Cortex of kidney (tissue), 1 donor: ENCODE measurements at places on chromosomes 4 and X.

DNA sequence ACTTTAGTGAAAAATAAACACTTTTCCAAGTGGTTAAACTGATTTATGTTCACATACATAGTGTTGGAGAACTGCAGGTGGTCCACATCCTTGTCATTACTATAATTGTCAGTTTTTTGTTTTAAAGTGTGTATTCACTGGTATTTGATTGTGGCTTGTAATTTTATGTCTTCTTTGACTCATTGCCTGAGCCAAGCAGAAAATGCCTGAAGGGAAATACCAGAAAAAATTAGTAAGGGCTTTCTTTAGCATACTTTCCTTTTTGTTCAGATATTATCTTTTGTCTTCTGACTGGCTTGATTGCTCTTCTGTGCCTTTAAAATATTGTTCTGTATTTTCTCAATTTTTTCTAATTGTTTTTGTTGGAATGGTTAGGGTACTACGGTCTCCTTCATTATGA is 981.3 kb downstream of the C4orf33 start:
- no peak for DNase-seq

DNA sequence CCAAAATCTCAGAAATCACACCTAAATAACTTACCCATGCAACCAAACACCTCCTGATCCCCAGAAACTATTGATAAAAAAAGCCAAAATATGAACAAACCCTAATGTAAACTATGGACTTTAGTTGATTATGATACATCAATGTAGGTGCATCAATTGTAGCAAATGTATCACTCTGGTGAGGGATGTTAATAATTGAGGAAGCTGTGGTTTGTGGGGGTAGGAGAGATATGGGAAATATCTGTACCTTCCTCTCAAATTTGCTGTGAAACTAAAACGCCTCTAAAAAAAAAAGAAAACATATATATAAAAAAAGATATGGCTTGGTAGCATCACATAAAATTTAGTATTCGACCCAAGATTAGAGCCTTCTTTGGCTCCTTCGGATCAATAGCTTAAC is 144.3 kb upstream of the CPEB2 start:
- no peak for DNase-seq

GRCh38 chr4:87941537-87942392 is 33.7 kb upstream of the SPP1 start:
- DNase-seq, result no peak

DNA sequence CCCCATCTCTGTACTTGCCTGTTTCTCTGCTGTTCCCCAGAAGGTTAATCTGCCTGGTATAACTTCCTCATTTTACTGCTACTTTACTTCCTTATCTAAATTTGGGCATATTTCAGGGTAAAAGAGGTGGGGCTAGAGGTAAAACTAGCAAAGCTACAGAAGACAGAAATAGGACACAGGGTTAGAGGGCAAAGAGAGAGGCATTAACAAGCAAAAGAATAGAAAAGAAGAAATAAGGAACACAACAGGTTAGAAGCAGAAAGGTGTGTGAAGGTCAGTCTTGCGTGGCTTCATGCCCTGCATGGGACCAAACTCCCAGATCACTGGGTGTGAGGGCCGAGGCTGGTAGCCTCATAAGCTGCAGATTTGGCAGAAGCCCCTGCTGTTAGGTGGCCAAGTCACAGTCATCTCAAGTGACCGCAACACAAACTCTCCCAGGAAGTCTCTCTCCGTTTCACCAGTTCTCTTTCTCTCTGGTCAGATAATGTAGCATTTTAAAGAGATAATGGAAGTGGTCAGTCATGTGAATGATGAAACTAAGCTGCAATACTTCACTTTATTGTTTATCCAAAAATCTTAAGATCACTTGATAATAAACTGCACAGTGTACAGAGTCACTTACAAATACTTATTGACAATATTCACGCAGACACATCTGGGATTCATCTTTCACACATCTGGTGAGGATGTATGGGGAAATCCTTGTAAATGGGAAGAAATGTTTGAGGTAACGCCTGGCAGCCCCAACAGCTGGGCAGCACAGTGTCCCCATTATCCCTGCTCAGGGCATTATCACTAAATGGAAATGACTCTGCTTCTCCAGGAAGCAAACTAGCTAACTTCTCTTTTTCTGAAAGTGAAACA is 16.4 kb downstream of the TMEM154 start:
- no peak for DNase-seq

GRCh38 chr4:85869181-85869580 is 394.2 kb downstream of the ARHGAP24 start:
- DNase-seq, result no peak

- DNase-seq, result no peak
Measured at GRCh38 chrX:70398899-70399298, 24.2 kb upstream of the GDPD2 start.

DNA sequence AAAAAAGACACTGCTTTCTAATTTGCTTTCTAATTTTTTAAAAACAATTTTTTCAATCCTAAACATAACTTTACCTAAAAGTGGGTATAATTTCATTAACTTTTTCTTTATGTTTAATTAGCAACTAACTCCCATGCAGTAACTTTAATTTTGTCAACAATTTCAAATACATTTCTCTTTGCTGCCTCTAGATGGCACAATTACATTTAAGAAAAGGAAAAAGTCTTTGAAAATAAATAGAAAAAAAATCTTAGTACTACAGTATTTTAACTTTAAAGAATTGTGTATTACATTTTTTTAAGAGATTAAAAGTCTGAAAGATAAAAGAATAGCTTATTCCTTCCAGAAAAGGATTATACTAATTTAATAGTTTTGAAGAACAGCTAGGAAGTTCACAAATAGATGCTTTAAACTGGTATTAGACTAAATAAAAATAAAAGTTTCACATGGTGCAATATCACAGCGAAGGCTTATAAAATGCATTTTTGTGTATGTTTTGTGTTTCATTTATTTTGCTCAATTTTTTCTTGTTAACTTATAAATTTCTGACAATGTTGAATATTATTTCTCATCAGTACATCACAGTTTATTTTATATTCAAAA is 105.1 kb downstream of the ADGRA3 start:
- DNase-seq, result no peak

GRCh38 chr4:108902769-108903168 is 139.9 kb upstream of the ETNPPL start:
- no peak for DNase-seq

GRCh38 chrX:19824603-19825002 is 62.8 kb downstream of the SH3KBP1 start:
- DNase-seq, result no peak

DNA sequence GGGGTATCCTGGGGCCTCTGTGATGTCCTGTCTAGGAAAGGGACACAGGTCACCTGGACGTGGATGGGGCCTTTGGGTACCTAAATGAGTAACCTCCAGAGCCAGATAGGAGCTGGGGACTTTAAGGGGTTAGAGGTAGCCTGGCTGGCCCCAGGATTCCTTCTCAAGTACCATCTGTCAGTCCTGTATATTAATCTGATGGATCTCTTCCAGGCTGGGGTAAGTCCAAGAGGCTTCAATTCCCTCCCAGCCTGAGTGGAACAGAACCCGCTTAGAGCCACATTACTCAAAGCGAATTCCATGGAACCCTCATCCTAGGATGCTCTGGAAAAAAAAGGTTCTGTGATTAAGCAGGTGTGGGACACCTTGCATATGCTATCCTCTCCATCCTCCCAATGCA is 24.8 kb upstream of the MAP3K15 start:
- no peak for DNase-seq

- DNase-seq, result no peak
Measured at GRCh38 chrX:475926-476723, 89.4 kb upstream of the PPP2R3B start.

DNA sequence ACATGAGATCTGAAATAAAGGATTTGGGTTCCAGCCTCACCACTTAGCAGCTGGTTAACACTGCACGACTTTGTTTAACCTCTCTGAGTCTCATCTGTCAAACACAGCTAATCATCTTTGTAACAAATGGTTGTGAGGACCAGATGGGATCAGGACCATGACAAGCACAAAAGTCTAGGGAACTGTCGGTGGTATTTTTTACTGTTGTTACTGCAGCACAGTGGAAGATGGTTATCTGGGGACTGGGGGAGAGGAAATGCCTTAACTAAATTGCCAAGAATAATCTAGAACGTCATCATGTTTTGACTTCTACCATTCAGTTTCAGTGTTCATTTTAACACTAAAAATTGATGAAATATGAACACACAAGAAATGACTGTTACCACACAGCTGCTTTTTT is 99.5 kb downstream of the ADGRA3 start:
- no peak for DNase-seq

GRCh38 chr4:68576272-68577125 is at the start of gene UGT2B17:
TSS of gene UGT2B17 (minus strand) at chr4:68576322. CDS start at chr4:68568484, 7,838 bp downstream.
- DNase-seq, result no peak

DNA sequence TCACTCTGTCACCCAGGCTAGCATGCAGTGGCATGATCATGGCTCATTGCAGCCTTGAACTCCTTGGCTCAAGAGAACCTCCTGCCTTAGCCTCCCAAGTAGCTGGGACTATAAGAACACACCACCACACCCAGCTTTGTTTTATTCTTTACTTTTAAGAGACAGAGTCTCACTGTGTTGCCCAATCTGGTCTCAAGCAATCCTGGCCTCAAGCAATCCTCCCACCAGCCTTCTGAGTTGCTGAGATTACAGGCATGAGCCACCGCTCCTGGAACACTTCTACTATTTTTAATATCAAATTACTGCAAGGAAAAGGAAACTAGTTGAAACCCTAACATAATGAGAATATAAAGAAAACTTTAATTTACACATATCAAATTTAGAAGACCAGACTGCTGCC is 85.4 kb downstream of the FAM13A start:
- DNase-seq, result no peak

GRCh38 chr4:154625971-154626370 is 13.5 kb upstream of the FGG start:
- no peak for DNase-seq

DNA sequence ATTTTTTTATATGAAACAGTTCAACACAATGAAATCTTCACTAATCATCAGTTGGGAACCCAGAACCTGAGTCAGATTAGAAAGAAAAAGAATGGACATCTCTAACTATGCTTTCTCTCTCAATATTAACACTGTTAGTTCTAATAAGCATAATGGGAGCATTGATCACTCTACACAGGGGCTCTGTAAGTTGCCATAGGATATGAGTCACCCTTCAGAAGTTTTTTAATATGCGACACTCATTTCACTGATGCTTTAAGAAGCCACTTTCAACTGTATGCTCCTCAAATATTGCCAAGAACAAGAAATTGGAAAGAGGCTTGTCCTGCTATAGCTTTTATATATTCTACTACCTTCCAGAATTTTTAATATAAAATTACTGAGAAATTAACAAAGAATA is 187.0 kb downstream of the AASDH start:
- no peak for DNase-seq

DNA sequence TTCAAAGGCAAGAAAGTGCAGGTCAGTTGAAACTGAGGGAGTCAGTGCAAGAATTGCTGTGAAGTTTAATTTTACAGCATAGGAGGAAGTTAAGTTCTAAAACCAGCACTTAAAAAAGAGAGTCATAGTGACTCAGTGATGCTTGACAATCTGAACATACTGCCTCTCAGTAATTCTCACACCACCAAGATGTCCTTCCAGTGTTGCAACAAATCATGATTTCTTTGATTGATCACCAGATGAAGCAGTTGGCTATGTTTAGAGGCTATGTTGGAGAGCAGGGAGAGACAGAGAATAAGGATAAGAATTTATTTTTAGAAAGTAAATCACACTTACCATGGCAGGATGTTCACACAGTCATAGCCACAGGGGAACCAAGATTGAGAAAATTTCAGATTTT is 13.2 kb downstream of the TRIM2 start:
- no peak for DNase-seq

DNA sequence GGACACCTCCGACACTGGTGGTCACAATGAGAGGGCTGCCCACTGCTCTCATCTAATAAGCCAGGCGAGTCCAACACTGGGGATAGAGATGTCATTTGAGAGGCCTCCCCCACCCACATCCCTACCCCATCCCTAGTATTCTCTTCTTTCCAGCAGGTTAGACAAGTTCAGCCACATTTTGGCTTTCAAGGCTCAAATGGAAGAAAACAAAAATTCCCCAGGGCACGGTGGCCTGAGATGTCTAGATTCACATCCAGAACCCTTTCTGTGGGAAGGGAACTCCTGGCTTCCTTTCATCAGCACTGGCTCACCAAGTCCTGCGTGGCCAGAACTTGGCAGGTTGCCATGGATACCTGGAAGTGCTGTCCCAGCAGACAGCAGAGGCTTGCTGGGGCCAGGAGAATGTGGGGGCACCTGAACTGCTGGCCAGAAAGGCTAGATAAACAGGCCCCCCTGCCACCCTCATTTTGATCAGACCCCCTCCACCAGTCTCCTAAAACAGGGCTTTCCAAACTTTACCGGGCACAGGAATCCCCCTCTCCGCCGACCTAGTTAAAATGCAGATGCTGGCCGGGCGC is 1.3 kb upstream of the NYX start:
- DNase-seq, result no peak

DNA sequence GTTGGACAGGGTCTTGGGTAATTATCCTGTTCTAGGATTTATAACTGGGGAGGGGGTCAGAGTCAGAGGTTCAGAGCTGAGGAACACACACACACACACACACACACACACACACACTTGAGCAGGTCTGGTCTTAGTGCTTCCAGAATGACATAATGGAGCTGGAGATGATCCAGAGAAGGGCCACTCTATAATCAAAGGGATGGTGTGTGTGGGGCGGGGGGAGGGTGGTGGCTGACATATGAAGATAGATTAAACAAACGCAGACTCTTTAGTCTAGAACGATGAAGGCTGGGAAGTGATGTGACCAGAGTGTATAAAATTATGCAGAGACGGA is 434 bp upstream of the TMEM255A start:
- no peak for DNase-seq

DNA sequence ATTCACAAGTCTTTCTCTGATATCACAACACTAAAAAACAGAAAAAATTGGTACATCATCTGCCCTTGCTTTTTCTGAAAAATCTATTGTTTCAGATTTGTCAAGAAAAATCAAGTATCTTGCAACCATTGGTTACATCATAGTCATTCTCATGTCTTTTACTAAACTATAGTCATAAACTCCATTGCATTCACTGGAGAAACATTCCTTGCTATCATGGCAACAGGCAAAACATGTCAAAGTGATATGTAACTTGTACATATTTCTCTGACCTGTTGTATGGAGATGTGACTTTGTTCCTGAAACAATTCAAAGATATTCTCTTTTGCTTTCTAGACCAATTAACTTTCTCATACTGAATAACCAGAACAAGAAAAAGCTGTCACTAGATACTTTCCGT is 121.9 kb upstream of the ANK2 start:
- DNase-seq, result no peak

DNA sequence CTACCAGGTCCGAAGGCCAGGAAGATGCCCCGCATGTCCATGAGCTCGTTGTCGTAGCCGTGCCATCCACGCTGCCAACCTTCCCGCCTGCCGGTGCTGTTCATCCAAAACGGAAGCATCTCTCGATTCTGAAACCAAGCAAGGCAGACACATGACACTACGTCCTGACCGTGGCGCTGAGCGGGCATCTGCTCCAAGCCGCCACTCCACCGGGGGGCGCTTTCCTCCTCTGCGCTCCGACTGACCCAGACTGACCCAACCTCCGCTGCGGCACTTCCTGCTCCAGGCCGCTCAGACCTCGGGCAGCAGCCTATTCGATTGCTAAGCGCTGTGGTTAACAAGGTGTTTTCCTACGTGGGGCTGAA is 120.5 kb downstream of the ENPP6 start:
- DNase-seq, result no peak

GRCh38 chr4:18980516-18981233 is 959.1 kb upstream of the LCORL start:
- no peak for DNase-seq
